IPS DF 6.9 (cell line): ENCODE measurements at places on chromosomes 12 and 14.

DNA sequence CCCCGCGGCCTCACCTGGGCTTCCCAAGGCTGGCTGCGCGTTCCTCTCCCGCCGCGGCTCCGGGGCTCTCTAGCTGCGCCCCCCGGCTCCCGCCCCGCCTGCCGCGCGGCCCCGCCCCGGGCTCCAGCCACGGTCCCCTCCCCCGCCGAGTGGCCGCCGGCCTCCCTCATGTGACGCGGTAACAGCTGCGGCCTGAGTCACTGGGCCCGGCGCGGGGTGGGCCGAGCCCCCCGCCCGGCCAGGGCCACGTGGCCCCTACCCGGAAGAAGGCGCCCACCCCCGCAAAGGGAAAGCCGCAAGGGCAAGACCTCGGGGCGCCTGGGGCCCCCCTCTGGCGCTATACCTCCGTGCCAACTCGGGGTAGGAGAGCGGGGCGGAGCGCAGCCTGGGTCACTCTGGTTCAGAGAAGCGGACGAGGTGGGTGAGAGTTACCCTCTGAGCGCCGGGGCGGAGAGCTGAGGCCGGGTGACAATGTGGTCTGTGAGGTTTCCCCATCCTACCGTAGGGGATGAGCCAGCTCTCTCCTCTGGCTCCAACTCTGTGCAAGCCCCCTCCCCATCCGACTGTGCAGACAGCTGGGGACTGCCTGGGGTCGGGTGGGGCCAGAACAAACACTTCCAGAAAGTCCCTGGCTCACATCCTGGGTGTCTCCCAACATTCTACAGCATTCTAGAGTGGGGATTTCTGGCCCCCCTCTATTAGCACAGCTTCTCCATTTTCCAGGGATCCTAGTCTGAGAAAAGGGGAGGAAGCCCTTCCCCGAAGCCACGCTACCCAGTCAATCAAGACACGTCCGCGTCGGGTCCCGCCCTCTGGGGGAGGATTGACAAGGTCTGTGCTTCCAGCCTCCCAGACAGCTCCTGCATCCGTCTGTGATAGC is at the start of gene CD63:
CD63 (minus strand) TSS at position 71 of the 880 bp plus-strand sequence. CDS start 668 bp downstream, outside the sequence.
- no peak for DNase-seq

DNA sequence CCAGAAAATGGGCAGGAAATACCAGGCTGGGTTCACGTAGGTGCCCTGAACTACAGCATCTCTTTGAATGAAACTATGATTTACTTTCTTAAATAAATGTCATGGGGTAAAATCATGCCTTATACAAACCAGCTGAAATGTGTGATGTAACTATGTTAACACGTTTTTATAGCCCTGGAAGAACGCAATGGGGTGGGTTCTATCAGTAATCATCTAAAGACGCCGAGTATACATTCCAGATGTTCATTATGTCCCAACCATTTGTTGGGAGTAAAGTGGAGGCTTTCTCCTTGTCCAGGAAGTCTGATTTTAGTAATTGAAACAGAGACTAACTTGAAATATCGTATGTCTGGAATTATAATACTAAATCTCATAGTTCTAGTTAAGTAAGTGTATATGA is 16.2 kb upstream of the IGF1 start:
- DNase-seq: no peak

DNA sequence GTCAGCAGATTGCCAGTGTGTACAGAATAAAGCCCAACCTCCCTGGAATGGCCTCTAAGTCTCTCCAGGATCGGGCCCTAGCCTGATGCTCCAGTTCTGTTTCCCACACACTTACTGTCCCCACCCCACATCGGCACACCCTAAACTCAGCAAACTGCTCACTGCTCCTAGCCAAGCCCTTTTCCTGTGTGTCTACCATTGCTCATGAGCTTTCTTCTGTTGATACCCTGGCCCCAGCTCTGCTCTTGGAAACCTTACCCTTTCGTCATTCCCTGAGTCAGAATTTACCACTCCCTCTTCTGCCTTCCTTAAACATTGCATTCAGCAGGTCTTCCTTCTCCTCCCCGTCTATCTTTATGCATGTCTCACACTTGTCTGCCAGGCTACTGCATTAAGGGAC is 158.9 kb downstream of the TMX1 start:
- no peak for DNase-seq

- DNase-seq: no peak
These were observed 7.3 kb downstream of the CIPC start for GRCh38 chr14:77105145-77105939.

- DNase-seq: no peak
These were observed 3.3 kb downstream of the RAN start for GRCh38 chr12:130875193-130875592.

DNA sequence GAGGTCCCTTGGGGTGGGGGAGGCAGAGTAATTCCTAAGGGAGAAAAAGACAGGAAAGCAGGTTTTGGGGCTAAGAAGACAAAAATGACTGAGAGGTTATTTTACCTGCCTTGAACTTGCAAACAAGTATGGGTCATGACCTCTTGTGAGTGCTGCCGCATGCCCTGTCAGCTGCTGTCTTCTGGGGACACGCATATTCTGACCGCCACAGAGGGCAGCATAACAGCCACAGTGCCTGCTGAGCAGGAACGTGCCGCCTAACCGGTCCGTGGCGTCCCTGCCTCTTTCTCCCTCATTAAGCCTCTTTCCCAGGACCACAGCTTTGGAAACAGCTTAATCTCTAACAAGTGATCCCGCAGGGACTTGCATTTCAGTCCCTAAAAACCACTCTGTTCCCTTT is 51.3 kb upstream of the KCNA1 start:
- no peak for DNase-seq

- DNase-seq: no peak
These were observed 113.4 kb downstream of the SPTSSA start for GRCh38 chr14:34348592-34348991.

DNA sequence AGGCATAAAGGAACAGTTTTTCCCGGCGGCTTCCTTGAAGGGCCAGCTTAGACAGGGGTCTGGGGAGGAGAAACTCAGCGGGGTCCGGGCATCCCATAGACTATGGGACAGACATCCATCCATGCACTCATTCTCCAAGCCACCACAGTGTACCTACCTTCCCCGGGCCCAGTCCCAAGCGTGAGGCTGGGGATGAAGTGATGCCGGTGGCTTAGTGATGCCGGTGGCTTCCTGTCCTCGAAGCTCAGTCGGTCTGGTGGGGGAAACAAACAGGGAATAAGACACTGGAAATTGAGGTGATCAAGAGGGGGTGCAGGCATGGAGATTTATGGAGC is 421 bp downstream of the RTL1 start:
- no peak for DNase-seq

DNA sequence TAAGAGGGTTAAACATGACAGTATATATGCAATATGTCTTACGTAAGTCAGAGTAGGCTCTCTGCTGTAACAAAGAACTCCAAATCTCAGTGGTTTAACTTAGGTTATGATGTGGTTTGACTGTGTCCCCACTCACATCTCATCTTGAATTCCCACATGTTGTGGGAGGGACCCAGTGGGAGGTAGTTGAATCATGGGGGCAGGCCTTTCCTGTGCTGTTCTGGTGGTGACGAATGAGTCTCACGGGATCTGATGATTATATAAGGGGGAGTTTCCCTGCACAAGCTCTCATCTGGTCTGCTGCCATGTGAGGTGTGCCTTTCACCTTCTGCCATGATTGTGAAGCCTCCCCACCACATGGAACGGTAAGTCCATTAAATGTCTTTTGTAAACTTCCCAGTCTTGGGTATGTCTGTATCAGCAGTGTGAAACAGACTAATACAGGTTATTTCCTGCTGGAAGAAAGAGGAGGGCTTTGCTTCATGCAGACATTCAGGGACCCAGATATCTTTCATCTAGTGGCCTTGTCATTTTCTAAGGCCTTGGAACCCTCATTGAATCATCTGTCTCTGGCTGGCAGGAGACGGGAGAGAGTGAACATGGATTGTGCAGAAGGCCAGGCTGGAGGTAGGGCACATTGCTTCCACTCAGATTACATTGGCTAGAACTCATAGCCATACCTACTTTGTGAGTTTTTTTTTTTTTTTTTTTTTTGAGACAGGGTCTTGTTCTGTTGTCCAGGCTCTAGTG is 96.1 kb downstream of the CRADD start:
- no peak for DNase-seq

GRCh38 chr14:20632831-20633691 is 8.4 kb downstream of the OR6S1 start:
- DNase-seq: no peak

- no peak for DNase-seq
These were observed 380.4 kb upstream of the MIS18BP1 start for GRCh38 chr14:45633220-45633984.

DNA sequence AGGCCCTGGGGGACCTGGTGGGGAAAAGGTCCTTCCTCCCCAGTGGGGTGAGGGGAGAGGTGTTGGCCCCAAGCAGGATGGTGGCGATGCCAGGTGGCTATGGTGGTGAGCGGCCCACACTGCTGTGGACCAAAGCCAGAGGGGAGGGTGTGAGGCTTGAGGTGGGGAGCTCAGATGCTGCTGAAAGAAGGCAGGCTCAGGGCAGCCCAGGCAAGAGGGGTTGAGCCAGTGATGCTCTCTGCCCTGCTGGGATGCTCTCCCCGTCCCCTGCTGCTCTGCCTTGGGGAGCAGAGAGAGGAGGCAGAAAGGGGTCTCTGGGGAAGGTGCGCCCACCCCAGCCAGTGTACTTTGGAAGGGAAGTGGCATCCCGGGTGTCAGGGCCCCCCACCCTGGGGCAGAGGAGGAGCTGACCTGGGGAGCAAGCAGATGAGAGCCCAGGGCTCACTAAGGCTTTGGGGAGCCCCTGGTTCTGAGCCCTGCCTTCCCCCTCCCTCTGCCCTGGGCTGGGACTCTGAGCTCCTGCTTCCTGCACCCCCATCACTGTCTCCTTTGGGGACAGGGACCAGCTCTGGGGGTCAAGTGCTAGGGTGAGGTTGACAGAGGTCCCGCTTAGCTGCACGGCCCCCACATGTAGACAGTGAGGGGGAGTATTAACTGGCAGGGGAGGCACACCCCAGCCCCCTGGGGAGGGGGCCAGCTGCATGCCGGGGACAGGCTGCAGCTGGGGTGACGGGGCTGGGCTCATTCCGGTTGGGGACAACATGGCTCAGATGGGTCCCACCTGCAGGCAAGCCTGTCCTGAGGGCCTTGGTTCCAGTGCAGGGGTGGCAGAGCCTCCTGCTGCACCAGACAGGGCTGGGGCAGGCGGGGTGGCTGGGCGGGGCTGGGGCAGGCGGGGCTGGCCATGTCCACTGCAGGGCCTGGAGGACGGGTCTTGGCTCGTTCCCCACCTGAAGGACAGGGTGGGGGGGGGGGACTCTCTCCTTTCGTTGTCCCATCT is 124.4 kb downstream of the KIF26A start:
- no peak for DNase-seq

DNA sequence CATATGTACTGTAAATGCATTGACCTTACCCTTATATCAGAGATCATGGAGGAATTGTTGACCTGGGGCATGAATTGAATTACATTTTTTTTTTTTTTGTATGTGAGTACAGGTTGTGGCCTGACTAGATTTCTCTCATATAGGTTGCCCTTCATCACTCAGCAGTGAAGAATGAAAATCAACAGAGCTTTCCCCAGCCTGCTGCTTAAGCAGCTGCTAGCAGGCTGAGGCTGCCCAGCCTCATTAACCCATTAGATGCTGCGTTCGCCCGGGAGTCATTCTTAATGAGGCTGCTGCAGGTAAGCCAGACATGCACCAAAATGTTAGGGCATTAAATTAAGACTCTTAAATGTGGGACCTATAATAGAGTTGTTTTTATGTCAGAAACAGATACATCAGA is 236.0 kb downstream of the ETNK1 start:
- DNase-seq: no peak

DNA sequence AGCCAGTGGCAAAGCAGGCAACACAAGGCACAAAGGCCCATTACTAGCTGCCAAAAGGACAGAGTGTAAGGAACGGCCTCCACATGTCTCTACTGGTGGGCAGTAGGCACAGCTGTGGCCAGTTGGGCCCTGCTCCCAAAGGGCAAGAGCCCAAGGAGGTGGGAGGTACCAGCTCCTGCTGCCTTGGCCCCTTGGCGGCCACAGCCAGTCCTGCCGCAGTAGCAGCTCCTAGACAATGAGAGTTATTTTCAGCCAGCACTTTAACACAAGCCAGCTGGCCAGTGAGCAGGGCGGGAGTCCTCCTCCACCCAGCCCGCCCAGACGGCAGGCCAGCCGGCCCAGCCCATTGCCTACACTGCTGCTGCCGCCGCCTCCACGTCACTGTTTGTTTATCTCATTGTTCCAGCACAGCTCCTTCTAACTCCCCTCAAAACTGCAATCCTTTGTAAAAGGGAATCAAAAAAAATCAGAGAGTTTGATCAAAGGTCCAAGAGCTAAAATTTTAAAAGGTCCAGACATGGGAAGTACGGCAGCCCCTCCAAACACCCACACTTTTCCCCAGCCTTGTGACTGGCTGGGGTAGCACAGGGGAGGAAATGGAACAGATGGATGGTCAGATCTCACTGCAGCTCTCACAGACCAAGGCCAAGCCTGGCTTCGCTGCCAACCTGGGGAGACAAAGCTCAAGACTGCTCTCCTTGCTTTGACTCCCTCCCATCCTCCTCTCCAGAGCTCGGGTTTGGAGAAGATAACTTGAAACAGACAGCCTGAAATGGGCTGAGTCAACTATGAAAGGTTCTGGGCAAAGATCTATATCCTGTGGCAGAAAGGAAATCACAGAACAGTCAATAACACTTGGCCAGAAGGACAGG is 33.5 kb downstream of the FMNL3 start:
- peak; percentile 16 for DNase-seq

GRCh38 chr12:127450826-127451225 is 816.1 kb upstream of the TMEM132C start:
- no peak for DNase-seq

- no peak for DNase-seq
These were observed 23.1 kb upstream of the PGF start for GRCh38 chr14:74978416-74978947.

DNA sequence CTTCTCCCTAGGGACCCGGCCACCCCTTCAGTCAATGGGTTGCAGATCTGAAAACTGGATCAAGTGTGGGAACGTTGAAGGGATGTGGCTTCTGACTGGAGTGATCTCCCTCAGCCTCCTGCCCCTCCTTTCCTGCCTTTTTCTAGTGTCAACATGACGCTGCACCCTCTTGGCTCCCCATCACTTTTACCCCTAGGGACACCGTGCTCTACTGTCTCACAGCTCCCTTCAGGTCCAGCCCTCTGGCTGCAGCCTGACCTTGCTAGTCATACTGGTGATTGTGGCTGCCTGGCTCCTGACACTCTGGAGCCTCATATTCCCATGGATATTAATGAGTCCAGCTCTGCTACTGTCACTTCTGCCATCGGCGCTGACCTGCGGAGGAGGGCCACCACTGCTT is 51.5 kb upstream of the RASSF3 start:
- DNase-seq: no peak

DNA sequence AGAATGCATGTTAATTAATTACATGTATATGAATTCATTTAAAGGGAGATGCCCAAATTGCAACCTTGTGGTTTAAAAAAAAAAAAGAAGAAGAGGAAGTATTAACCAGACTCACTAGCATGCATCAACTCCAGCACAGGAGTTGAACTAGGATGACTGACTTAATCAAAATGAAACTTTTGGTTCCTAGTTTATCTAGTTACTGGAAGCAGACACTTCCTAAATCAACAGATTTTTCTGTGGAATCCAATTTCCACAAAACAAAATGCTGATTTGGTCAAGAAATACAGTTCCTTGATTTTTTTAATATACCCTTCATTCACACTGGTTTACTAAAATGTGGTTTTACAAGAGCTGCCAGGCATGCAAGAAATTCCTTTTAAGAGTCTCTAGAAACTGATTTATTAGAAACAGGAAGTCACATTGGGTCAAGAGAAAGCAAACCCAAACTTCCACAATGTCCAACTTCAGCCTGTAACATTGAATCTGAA is 41.6 kb downstream of the ITPR2 start:
- DNase-seq: no peak
